Activated CD4-positive, alpha-beta T cell treated with anti-CD3 and anti-CD28 coated beads, Interleukin-2, amount 10 ng/mL, durations not matched to agents 7 days and 5 days (primary cell): ENCODE measurements at places on chromosomes 4 and X. TPM values are rescaled to one million over a fixed set of nuclear protein-coding genes. Genes with fewer than 3 reads are reported as not detected.

DNA sequence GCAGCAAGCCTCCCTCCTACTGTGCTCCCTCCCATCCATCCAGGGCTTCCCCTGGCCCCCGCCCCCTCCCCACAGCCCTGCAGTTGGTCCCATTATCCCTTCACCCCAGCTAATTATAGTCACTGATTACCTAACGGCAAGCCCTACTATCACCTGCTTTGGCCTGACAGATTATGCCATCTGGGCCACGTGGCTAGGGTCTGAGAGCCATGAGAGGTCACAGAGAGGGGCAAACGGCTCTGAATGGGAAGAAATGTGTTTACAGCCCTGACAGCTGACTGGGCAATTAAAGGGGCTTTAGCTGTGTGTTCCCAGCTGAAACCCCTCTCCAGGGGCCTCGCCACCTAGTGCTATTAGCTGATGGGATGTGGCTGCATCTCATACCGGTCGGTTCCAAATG, 134.4 kb upstream of the CPEB2 start:
- DNase-seq: no peak

The PACRGL gene
- 11.7 TPM for total RNA-seq

The FGF2 gene
- not detected for total RNA-seq

- DNase-seq: no peak
Measured at GRCh38 chr4:189765736-189766135, 174.9 kb upstream of the FRG1 start.

The UGT2B11 gene
- total RNA-seq: not detected

The LINC00632 gene
- 14.3 TPM for total RNA-seq

DNA sequence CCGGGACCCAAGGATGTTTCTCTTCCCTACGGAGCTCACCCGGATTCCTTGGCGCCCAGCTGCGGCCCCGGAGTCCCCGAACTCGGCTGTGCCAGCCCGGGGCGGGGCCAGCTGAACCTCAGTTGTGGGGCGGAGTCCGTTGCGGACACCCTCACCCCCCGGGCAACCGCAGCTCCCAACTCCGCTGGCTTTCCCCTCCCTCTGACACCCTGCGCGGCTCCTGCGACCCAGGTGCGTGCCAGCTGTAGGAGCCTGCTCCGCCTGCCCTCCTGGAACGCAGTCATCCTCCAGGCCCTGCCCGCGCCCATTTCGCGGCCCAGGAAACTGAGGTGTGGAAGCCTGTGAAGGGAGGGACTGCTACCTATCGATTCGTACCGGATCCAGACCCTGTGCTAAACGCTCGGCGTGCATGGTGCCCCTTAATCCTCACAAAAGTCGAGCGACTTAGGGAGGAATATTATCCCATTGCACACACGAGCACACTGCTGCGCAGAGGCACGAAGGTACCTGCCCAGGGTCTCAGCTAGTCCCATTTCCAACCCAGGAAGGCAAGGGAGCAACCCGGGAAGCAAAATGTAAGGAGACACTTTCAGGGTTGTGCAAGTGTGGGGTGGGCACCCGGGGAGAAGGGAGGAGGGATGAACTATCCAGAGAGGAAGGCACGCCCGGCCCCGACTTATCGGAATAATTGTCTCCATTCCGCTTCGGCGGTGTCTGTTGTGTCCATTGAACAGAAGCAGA, 12.3 kb downstream of the MSX1 start:
- no peak for DNase-seq
